ENCODE measurements at places on chromosomes 3 and 15. TPM values are rescaled to one million over a fixed set of nuclear protein-coding genes. Genes with fewer than 3 reads are reported as not detected.

Gene MKRN3
- total RNA-seq, result 5.0 TPM

Gene HRG
- not detected for total RNA-seq

Gene CADPS
- 7.2 TPM for total RNA-seq

DNA sequence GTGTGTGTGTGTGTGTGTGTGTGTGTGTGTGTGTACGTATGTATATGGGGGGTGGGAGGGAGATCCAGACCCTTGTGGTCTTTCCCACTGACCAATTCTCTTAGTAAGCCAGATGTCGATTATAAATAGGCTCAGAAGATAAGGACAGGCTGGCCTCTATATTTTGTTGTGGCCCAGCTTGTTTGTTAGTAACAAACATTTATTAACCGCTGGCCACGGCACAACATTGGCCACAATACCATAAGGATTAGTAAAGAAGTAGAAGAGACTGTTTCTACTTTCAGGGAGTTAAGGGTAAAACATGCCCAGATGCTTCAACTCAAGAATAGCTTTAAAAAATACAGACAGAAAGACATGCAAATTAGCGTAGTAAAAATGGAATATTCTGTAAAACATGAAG is 58.1 kb downstream of the ABHD2 start:
- no peak overlapping the region for H3K4me3 ChIP-seq
- peaks cover 16% of the 10 kb centered on the region for H3K4me1 ChIP-seq
- H3K27ac ChIP-seq, result no peak overlapping the region
- no peaks in the 10 kb centered on the region for H3K27me3 ChIP-seq

DNA sequence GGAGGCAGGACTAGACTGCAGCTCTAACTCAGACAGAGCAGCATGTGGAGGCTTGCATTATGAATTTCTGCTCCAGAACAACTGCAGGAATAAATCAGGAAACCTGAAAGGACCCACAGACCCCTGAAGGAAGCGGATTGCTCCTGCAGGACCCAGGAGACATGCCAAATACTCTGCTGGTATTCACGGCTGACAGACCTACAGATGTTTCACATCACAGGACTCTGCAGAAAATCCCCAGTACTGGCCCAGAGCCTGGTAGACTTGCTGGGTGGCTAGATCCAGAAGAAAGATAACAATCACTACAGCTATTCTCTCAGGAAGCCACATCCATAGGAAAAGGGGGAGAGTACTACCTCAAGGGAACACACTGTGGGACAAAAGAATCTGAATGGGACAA is 942.1 kb downstream of the AGBL1 start:
- H3K4me1 ChIP-seq, result no peaks in the 10 kb centered on the region
- DNase-seq, result no peak
- no peak overlapping the region for H3K4me3 ChIP-seq
- no peaks in the 10 kb centered on the region for H3K36me3 ChIP-seq
- H3K27me3 ChIP-seq, result no peaks in the 10 kb centered on the region
- H3K27ac ChIP-seq, result no peak overlapping the region

Gene BLOC1S6
- 41.4 TPM for total RNA-seq

DNA sequence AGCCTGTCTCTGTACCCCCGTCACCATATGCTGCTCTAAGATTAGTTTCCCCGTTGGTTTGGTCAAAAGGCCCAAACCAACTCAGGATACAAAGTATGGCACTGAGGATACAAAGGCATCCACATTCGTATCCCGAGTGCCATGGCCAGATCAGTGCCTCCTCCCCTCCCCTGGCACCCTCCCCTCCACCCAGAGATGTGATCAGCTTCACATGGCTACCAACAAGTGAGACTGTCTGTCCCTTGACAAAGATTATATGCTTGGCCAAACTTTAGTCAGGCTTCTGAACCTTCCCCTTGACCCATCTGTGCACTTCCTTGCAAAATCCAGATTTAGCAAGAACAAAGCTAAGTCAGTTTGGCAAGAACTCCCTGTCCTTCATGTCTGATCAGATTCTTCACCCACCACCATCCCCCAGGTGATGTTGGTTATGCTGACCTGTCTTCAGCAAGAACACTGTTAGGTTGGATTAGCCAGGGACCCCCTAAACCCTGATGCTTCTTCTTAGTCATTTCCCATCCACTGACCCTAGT is 61.7 kb downstream of the KLF15 start:
- no peak for DNase-seq
- H3K4me3 ChIP-seq, result no peak overlapping the region
- no peaks in the 10 kb centered on the region for H3K27me3 ChIP-seq
- no peaks in the 10 kb centered on the region for H3K36me3 ChIP-seq
- H3K4me1 ChIP-seq, result no peaks in the 10 kb centered on the region

Gene SELENOS
- total RNA-seq, result 84.6 TPM

DNA sequence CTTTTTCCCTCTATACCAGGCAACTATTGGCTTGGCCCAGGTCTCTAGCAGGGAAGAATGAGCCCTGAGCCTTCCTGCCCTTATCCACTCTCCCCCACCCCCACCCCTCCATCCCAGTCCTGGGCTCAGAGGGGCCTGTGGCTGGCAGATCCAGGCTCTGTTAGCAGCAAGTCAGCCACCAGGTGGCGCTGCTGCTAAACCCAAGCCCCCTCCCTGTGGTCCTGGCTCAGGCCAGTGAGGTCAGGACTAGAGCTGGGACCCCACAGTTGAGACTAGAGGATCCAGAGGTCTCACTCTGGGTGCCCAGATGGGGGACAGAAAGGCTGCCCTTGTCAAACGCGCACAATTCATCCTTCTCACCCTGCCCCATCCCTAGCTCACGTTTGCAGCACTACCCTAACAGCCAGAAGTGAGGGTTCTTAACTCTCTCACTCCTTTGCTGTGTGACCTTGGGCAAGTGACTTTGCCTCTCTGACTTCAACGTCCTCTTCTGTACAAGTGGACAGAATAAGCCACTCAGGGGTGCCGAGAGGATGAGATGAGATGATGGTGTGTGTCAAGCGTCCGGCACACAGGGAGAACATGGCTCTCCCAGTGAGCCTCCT is 46.8 kb upstream of the SLC6A1 start:
- no peaks in the 10 kb centered on the region for H3K4me1 ChIP-seq
- no peak overlapping the region for H3K27ac ChIP-seq
- DNase-seq, result peak; percentile 13
- H3K36me3 ChIP-seq, result no peaks in the 10 kb centered on the region

DNA sequence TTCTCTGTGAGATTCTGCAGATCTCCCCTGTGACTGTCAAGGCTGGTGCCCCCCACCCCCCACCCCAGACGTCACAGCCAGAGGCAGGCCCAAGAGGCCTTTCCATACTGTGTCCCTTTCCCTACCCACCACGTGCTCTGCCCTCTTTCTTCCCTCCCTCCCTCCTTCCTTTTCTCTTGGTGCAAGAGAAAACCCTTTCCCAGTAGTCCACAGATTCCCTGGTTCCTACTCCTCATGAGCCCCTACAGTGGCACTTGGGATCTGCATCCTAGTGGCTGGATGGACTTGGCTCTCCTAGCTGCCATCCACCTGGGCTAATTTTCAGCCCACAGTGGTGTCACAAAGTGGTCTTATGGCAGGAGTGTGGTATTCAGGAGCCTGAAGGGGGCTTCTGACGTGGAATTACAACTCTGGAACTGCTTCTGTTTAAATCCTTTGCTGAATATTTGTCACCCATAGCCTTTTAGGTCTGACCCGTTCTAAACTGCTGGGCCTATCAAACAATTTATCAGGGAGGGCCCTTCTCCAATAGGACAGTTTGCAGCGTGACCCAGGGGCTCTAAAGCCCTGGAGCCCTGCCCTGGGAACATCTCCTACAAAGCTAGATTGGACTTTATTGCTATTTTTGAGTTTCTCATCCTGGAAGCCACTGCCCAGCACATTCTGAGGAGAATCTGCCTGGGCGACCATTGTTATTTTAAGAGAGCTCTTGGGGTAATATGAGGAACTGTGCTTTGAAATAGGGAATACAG is 35.3 kb downstream of the KLF13 start:
- DNase-seq, result no peak
- peaks cover 52% of the 10 kb centered on the region for H3K4me1 ChIP-seq
- no peaks in the 10 kb centered on the region for H3K36me3 ChIP-seq

DNA sequence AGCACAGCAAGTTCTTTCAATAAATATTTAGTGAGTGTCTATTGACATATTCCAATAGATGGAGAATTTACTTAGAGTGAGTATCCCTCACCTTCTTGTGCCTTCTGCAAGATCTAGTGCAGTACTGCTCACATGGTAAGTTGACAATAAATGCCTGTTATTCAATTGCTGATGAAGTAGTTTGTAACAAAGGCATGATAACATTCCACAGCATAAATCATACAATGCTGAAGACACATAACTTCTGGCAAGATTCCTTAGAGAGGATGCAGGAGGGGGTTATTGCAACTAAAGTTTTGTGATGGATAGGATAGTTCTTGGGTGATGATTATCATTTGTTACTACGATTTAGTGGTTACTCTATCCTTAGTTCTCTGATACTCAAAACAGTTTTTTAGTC is 112.2 kb upstream of the RBMS3 start:
- DNase-seq, result no peak
- H3K27ac ChIP-seq, result no peak overlapping the region
- no peaks in the 10 kb centered on the region for H3K27me3 ChIP-seq
- H3K4me3 ChIP-seq, result no peak overlapping the region

Gene ST8SIA2
- not detected for total RNA-seq

DNA sequence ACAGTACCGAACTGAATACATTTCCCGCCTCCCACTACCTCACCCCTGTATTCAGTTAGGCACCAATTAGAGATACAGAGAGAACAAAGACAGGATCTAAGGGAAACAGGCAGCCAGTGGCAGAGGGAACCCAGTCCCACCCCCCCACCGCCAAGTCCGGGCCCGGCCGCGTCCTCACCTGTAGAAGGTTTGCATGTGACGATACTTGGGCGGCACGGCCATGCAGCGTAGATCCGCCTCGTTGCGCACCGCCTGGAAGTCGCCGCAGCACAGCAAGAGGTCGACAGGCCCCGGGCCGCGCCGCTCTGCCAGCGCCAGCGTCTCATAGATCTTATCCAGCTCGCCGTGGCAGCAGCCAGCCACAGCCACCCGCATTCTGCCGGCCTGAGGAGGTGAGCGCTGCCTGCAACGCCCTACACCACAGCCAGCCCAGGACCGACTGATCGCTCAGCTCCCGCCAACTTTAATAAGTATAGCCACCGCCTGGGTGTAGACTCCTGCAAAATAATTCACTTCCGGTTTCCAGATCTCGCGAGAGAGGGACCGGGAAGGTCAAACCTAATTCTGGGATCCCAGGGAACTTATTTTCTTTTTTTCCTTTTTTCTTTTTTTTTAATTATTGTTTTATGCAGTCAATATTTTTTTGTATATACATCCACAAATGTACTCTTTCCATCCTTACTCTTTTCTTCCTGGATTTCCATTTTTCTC is at the start of gene DBR1:
Gene DBR1 (minus strand): TSS at position 501 of the 711 bp plus-strand sequence. CDS start 126 bp downstream, at position 375.
- DNase-seq, result peak; percentile 54
- no peaks in the 10 kb centered on the region for H3K27me3 ChIP-seq
- peaks cover 7% of the 10 kb centered on the region for H3K36me3 ChIP-seq
- peaks cover 24% of the 10 kb centered on the region for H3K4me1 ChIP-seq
- peak within 1 kb of the TSS; percentile 92 for H3K4me3 ChIP-seq
- H3K27ac ChIP-seq, result peak within 1 kb of the TSS; percentile 62

- no peak for DNase-seq
- peak overlapping the region; percentile 97 for H3K27ac ChIP-seq
- H3K27me3 ChIP-seq, result no peaks in the 10 kb centered on the region
- peak overlapping the region; percentile 74 for H3K4me3 ChIP-seq
- no peaks in the 10 kb centered on the region for H3K36me3 ChIP-seq
- H3K4me1 ChIP-seq, result peaks cover 8% of the 10 kb centered on the region
Observed at GRCh38 chr3:99637016-99637367, 1.4 kb upstream of the COL8A1 start.

DNA sequence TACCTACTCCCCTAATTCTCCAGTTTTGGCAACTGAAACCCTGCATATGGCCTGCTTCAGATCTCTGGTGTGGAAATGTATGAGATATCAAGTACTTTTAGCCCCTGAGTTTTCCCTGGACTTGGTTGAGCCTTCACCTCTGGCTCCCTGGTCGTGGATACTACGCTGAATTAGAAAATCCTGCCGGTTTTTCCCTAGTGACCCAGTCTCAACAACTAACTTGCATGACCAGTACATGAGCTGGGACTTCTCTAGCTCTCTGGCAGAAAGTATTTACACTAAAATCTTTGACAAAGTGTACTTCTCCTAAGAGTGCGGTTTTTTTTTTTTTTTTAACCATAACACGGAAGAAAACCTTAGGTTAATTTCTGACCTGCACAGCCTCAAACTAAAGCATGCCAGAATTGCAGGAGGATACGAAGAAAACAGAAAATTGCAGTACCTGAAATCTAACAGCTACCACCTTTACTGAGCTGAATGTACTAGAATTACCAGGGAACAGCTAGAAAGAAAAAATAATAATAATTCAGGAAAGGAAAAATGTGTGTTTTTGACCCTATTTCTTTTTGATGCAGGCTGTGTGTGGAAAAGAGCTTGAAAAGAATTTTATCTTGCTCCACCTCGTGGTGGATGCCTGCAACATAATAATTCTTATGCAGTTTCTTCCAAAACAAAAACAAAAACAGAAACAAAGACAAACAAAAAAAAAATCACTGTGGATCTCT is 165.6 kb downstream of the GMNC start:
- H3K27ac ChIP-seq, result no peak overlapping the region
- H3K4me3 ChIP-seq, result no peak overlapping the region
- no peak for DNase-seq
- H3K4me1 ChIP-seq, result no peaks in the 10 kb centered on the region

DNA sequence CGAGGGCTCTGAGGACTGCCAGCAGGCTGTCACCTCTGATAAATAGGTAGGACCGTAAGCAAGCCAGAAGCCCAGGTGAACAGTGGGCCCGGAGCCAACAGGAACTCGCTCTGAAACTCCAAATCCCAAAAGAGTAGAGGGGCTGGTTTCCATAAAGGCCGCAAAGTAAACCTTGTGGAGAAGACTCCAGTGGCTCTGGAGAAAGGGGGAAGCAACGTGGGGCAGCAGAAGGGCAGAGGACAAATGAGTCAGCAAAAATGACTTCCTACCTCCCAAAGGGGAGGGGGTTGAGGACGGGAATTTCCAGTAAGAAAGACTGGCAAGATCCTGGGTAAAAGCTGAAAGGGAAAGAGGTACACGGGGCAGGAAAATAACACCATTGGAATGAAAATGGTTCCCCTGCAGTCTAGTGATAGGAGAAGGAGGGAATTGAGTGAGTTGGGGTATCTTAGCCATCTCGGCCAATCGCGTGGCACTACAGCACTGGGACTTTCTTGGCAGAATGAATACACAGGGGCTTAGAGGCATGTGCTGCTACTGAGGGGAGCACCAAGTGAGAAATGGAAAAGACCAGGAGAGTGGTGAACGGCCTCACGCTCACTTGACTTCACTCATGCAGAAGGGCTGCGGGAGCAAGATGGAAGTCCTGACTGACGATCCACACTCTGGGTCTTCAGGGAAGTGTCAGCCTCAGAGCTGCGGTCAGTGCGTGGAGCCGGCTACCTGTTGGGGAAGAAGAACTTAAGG is 33.2 kb downstream of the BMF start:
- no peaks in the 10 kb centered on the region for H3K27me3 ChIP-seq
- H3K4me3 ChIP-seq, result no peak overlapping the region
- no peaks in the 10 kb centered on the region for H3K36me3 ChIP-seq
- no peak overlapping the region for H3K27ac ChIP-seq
- H3K4me1 ChIP-seq, result no peaks in the 10 kb centered on the region
